ENCODE measurements at places on chromosomes 1 and 21.

DNA sequence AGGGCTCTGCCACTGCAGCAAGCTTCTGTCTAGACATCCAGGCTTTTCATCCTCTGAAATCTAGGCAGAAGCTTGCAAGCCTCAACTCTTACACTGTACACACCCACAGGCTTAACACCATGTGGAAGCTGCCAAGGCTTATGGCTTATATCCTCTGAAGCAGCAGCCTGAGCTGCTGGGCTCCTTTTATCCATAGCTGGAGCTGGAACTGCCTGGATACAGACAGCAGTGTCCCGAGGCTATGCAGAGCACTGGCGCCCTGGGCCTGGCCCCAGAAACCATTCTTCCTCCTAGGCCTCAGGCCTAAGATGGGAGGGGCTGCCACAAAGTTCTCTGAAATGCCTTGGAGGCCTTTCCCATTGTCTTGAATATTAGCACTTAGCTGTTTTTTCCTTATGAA, 19.3 kb upstream of the POGK start:
- no peak for DNase-seq

DNA sequence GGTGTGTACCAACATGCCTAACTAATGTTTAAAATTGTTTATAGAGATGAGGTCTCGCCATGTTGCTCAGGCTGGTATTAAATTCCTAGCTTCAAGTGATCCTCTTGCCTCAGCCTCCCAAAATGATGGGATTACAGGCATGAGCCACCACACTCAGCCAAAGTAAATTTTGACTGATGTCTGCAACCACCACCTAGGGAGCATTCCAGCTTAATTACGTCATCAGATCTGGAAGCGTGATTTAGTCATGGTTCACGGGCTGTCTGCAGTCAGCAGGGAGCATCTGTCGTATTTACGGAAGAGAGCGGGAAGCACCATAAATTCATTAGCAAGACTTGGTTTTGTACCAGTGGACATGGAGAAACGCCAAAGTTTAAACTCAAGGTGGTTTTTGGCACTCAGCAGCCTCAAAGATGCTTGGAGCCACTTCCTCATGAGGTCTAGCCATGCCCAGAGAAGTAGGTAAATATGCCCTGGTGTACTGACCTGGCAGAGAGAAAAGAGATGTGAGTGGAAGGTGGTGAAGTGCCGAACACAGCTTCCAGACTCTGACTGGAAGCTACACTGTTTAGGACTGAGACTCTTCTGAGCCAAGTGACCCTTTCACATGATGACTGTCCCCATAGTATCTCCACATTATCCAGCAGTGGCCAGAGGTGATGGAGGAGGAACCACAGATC, 60.8 kb upstream of the SLC35F3 start:
- no peak for DNase-seq

DNA sequence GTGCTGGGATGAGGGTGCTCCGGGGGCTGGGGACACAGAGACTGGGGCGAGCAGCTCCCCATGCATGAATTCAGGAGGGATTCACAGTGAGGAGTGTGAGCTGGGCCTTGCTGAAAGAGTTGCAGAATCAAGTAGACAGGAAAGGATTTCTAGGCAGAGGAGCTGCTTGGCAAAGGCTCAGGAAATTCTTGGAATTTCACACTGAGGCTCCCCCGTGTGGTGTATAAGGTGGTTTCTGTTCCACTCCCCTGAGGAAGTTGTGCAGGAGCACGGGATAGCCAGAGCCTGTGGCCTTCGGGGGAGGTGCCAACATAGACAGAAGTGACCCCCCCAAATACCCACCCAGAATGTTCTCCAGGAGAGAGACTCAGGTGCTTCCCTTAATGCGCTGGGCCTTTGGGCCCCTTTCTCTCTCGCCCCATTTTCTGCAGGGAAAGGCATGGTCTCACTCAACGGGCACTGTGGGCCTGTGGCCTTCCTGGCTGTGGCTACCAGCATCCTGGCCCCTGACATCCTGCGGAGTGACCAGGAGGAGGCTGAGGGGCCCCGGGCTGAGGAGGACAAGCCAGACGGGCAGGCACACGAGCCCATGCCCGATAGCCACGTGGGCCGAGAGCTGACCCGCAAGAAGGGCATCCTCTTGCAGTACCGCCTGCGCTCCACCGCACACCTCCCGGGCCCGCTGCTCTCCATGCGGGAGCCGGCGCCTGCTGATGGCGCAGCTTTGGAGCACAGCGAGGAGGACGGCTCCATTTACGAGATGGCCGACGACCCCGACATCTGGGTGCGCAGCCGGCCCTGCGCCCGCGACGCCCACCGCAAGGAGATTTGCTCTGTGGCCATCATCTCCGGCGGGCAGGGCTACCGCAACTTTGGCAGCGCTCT, 58.5 kb upstream of the ACTL8 start:
- no peak for DNase-seq

GRCh38 chr1:171563675-171564074, 58.4 kb upstream of the MYOCOS start:
- no peak for DNase-seq

GRCh38 chr1:161054805-161055204, 9.0 kb upstream of the USF1 start:
- DNase-seq: no peak

DNA sequence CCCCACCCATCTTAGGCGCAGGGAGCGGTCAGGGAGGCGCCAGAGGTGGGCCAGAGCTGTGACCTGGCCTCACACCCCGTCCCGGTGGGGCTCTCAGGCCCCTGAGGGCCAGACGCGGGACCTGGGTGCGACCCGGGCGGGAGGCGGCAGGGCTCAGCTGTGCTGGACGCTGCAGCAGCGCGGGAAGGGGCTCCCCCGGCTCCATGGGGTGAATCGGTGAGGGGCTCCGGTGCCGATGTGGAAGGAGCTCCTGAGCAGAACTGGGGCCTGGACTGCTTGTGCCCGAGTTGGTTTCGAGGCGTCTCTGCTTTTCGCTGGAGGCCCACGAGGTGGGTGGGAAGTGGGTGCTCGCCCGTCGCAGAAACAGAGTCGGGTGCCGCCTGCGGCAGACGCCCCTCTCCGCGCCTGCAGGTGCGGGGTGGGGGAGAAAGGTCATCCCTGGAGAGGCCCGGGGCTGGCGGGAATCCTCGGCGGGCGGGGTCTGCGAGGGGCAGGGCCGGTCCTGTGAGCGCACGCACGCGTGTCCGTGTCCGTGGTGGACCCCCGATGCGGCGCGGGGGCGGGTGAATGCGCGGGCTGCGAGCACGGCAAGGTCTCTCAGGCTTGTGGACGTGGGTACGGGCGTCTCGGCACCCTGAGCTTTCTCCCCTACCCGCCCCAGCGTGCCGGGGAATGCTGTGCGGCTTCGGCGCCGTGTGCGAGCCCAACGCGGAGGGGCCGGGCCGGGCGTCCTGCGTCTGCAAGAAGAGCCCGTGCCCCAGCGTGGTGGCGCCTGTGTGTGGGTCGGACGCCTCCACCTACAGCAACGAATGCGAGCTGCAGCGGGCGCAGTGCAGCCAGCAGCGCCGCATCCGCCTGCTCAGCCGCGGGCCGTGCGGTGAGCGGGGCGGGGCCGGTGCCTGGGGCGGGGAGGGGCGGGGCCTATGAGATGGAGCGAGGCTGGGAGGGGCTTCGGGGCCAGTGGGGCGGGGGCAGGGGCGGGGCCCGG, 20.4 kb downstream of the AGRN start:
- peak; percentile 45 for DNase-seq

DNA sequence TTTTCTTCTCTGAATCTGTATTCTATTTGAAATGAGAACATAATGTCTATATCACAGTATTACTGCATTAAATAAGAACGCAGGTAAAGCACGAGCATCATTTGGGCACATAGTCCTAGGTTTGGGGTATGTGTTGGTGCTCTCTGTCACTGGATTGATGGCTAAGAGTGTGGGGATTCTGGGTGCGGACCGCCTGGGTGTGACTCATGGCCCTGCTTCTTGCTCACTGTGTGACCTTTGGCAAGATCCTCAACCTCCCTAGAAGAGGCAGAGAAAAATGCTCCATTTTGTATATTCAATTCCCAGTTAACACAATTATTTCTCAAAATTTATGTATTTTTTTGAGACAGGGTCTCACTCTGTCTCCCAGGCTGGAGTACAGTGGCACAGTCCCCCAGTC, 99.7 kb downstream of the LAMC2 start:
- DNase-seq: no peak

DNA sequence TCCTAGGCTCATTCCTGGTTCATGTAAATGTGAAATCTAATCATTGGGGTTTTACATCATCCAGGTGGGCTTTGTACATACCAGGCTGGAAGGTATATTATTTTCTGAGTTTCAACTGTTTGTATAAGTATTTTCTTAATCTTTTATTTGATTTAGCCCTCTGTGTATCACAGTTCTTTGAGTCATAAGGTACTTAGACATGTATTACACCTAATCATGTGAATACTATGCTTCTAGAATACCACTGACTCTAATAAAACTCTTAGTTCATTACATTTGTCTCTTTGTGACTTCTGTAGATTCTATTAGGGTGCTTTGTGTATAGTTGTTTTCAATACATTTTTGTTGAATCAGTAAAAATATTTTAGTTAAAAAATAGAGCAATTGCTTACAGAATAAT, 92.8 kb downstream of the ZFYVE9 start:
- DNase-seq: no peak

DNA sequence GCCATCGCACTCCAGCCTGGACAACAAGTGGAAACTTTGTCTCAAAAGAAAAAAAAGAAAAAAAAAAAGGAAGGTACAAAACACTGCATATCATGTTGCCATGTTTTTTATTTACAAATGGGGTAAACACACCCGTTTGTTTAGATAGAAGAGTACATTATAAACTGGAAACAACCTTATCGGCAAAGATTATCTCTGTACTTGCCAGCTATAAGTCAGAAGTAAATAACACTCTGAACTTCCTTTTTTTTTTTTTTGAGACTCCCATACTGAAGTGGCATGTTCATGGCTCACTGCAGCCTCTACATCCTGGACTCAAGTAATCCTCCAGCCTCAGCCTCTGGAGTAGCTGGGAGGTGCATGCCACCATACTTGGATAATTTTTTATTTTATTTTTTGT, 21.9 kb downstream of the USP48 start:
- DNase-seq: no peak

GRCh38 chr1:196467230-196467925, 140.9 kb downstream of the KCNT2 start:
- DNase-seq: no peak

DNA sequence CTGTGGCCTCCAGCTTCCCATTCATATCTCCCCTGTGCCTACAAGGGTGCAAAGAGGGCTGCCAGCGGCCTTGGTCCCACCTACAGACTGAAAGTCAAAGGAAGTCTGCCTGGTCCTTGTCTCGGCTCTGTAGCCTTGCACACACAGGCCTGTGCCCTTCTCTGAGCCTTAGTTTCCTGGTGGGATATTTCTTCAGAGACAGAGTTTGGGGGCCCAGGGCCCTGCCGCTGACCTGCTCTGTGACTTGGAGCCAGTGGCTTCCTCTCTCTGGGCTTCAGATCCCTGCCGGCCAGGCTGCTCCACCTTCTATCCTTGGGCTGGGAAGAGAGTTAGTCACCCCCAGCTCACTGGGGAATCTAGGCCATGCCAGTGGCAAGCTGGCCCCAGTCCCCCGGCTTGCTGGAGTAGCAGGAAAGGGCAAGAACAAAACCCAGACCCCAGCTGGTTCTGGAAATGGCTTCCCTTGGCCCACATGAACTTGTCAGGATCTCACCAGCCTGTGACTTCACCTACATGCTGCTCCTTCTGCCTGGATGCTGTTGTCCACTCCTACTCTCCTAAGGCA, 1.0 kb upstream of the TMEM61 start:
- DNase-seq: no peak

DNA sequence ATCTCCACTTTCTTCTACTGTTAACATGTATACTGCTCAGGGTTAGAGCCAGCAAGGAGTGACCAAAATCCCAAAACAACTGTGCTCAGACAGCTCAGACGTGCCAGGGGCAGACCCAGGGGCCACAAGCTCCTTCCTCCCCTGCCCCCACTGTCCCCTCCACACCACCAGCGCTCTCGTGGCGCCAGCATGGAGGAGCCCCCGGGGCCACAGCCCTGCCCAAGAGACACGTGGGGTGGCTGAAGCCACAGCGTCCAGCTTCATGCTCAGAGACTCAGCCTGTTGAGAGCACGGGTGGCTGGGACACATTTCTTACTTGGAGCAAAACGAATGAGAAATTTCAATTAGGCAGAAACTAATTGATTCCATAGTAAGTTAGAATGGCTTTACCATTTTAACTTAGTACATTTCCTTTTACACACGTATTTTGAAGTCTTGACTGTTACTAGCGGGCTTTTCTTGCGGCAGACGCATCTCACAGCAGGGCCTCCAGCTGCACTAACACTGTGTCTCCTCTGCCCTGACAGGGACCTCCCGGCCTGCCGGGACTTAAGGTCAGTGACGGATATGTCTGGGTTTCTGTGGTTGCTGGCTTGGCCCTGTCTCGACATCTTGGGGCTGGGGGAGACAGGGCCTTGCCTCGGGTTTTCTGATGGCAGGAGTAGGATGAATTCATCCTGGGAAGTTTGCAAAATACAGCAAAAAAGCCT, 54.2 kb downstream of the SLC19A1 start:
- no peak for DNase-seq

GRCh38 chr1:202681736-202682420, 28.4 kb downstream of the SYT2 start:
- no peak for DNase-seq

DNA sequence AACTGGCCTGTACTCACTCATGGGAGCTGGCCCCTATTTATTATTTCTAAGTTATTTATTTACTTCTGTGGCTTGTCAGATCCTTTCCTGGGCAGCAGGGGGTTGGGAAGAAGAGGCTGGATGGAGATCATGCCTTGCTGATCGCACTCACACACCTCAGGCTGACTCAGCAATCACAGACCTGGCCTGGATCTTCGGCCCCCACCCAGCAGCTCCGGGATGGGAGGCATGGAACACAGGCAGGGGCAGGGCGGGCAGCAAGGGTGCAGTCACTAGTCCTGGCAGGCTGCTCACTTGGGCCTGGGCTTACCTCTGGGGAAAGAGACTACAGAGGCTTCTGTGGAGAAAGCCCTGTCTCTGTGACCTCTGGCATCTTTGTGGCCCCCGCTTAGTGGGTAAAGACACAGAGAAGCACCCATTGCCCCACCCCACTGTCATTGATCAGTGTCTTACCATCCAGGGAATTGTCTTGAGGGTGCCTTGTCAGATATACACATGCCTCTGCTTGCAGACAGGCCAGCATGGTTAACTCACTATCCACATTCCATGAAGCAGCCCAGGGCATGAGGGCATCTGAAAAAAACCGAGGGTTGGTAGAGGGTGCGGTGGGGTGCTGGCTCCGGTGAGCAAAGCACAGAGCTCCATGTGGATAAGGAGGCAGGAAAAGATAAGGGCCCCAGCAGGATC, 3.7 kb downstream of the ARTN start:
- no peak for DNase-seq

- no peak for DNase-seq
Measured at GRCh38 chr1:118122234-118123004, 62.6 kb downstream of the SPAG17 start.

DNA sequence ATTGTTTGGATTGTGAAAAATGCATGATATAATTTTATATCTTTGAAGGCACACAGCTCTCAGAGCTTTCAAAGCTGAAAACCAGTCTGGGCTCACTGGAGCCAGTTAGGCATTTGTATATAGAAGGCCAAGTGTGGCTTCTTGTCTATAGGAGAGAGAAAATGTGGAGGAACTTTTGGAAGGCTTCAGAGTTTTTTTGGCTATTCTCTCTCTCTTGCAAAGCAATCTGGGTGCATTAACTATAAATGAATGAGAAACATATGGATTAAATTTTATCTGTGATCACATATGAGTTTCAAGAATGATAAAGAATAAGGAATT, 216.7 kb upstream of the HOOK1 start:
- no peak for DNase-seq
